ENCODE measurements at places on chromosomes 7 and 10.

- DNase-seq = no peak
These were observed 77.3 kb downstream of the LRRN3 start for GRCh38 chr7:111168182-111168581.

- no peak for DNase-seq
These were observed 8.9 kb upstream of the ADAM12 start for GRCh38 chr10:126397156-126397555.

GRCh38 chr10:75023074-75023473, 88.4 kb upstream of the SAMD8 start:
- no peak for DNase-seq

GRCh38 chr7:28086198-28086597, 94.4 kb downstream of the JAZF1 start:
- DNase-seq = peak; percentile 31

GRCh38 chr7:42198974-42199668, 37.9 kb downstream of the GLI3 start:
- no peak for DNase-seq
